Muscle of leg (tissue), 16 donors: ENCODE measurements at places on chromosomes 3 and 15. TPM values are rescaled to one million over a fixed set of nuclear protein-coding genes. Genes with fewer than 3 reads are reported as not detected.
A peak's percentile ranks its signal among the peaks of the same experiment; 100 is the strongest.

- peaks cover 24% of the 10 kb centered on the region for H3K27me3 ChIP-seq
- H3K36me3 ChIP-seq = peaks cover 18% of the 10 kb centered on the region
- peaks cover 41% of the 10 kb centered on the region for H3K4me1 ChIP-seq
- peak overlapping the region; percentile 64 for H3K27ac ChIP-seq
These were observed 15.3 kb downstream of the NR2F2 start for GRCh38 chr15:96345560-96346399.

DNA sequence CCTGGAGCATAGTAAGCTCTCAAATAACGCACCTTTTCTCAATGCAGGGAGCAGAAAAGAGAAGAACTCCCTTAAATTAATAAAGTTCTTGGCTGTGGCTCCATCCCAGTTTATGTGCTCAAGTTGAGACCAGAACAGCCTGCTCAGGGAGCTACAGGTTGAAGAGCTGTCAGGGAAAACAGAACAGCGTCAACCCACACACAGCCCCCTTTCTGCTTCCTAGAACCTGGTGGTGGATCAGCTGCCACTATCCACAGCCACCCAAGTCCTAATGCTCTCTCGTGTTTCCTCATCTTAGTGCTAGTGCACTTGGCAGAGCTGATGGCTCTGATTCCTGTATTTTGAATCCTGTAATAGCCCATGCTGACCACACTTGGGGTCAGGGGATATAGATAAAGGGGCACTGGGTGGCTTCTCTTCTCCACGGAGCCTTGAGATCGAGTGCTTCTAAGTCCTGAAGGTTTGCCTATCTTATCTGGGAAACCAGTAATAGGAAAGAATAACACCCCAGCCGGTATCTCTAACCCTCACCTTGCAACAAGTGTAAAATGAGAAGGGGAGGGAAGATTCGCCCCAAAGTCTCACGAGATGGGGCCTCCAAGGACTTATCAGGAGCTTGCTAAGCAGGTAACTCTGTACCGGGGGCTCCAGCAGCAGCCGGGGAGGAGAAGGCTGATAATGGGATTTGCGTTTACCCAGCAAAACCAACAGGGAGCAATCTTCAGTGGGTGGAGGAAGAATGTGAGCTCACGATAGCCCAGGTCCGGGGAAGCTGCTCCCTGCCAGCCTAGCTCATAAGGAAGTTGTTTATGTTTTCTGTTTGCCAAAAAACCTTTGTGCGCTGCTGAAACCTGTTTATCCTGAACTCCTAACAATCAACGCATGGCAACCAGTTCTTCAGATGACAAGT is 136.2 kb upstream of the ICE2 start:
- DNase-seq = no peak
- H3K27me3 ChIP-seq = peaks cover 2% of the 10 kb centered on the region
- no peak overlapping the region for H3K27ac ChIP-seq
- H3K4me3 ChIP-seq = no peak overlapping the region
- peaks cover 11% of the 10 kb centered on the region for H3K4me1 ChIP-seq

- no peaks in the 10 kb centered on the region for H3K36me3 ChIP-seq
- H3K27me3 ChIP-seq = peaks cover 7% of the 10 kb centered on the region
- no peak for DNase-seq
These were observed 64.1 kb upstream of the ABHD17C start for GRCh38 chr15:80630981-80631380.

DNA sequence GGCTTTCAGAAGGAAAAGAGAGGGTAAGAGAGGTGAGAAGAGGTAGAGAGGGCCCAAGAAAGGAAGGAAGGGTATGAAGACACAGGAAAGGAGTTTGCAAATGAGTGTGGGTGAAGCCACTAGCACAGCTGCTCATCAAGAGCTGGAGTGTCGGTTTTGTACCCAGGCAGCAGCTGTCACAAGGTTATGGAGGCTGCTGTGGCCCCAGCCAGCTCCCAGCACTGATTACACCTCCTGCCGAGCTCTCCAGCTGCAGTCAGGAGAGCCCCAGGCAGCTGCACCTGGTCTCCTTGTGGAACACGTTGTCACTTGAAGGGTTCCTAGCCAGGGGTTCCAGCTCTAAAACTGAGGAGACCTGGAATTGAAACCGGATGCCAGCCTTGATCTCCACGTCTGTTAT is 60.4 kb upstream of the CHD2 start:
- DNase-seq = no peak
- H3K4me3 ChIP-seq = no peak overlapping the region
- H3K4me1 ChIP-seq = peaks cover 13% of the 10 kb centered on the region
- H3K27me3 ChIP-seq = peaks cover 7% of the 10 kb centered on the region
- no peaks in the 10 kb centered on the region for H3K36me3 ChIP-seq
- no peak overlapping the region for H3K27ac ChIP-seq

DNA sequence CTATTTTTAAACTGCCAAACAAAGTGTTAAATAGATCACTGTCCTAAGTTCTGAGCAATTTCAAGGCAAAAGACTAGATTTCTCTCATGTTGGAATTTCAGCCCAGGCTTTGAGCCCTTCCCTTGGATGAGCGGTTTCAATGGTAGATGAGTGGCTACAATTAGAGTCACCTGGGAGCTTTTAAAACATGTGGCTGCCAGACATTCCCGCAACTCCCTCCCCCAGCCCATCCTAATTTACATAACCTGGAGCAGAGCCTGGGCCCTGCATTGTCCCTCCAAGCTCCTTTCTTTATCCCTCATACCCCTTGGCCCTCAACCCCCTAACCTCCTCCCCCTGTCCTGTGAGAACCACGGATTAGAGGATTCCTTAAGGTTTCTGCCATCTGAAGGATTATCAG is 357.5 kb upstream of the UMPS start:
- no peak overlapping the region for H3K4me3 ChIP-seq
- DNase-seq = no peak
- no peaks in the 10 kb centered on the region for H3K4me1 ChIP-seq
- no peaks in the 10 kb centered on the region for H3K27me3 ChIP-seq

- no peak overlapping the region for H3K27ac ChIP-seq
- H3K4me3 ChIP-seq = no peak overlapping the region
- DNase-seq = no peak
- H3K4me1 ChIP-seq = no peaks in the 10 kb centered on the region
These were observed 26.1 kb downstream of the PCCB start for GRCh38 chr3:136276049-136276755.

GRCh38 chr3:42492508-42493080 is 9.8 kb upstream of the VIPR1 start:
- no peak overlapping the region for H3K27ac ChIP-seq
- DNase-seq = no peak
- H3K36me3 ChIP-seq = no peaks in the 10 kb centered on the region
- H3K4me3 ChIP-seq = no peak overlapping the region
- peaks cover 8% of the 10 kb centered on the region for H3K4me1 ChIP-seq
- H3K27me3 ChIP-seq = peaks cover 10% of the 10 kb centered on the region

DNA sequence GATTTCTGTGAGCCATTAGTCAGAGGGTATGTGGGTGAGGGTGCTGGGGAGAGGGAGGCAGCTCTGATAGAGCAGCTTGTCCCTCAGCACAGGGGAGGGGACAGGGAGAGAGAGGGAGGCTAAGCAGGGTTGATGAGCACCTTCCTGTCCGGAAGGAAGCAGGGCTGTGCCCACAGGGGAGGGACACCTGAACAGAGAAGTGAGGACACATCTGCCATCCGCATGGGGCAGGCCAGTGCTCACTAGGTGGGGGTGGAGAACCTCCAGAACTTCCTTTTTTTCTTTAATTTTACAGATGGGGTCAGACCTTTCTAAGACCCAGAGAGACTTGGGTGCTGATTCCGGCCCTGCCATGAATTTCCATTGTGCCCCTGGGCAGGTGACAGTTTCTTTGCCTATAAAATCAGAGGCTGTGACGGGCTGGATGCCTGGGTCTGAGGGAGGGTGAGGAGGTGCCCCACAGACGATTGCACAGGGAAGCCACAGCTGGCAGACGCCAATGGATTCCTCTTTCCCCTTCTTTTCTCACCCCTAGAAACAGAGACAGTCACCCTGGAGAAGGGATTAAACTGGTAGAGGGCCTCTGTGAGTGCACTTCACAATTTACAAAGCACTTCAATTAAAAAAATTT is 4.1 kb upstream of the TGM5 start:
- no peak overlapping the region for H3K27ac ChIP-seq
- H3K4me1 ChIP-seq = peaks cover 9% of the 10 kb centered on the region
- peaks cover 8% of the 10 kb centered on the region for H3K27me3 ChIP-seq
- H3K4me3 ChIP-seq = no peak overlapping the region

- H3K27me3 ChIP-seq = peaks cover 51% of the 10 kb centered on the region
- H3K4me3 ChIP-seq = no peak overlapping the region
- peak; percentile 65 for DNase-seq
- H3K27ac ChIP-seq = no peak overlapping the region
These were observed 106.4 kb downstream of the FBLN2 start for GRCh38 chr3:13655061-13655913.

- no peak for DNase-seq
- H3K4me3 ChIP-seq = no peak overlapping the region
- no peaks in the 10 kb centered on the region for H3K27me3 ChIP-seq
- no peak overlapping the region for H3K27ac ChIP-seq
- peaks cover 4% of the 10 kb centered on the region for H3K4me1 ChIP-seq
These were observed 85.1 kb upstream of the OCA2 start for GRCh38 chr15:28184166-28184565.

- peaks cover 47% of the 10 kb centered on the region for H3K36me3 ChIP-seq
- H3K27me3 ChIP-seq = no peaks in the 10 kb centered on the region
- H3K4me3 ChIP-seq = no peak overlapping the region
- no peaks in the 10 kb centered on the region for H3K4me1 ChIP-seq
- no peak overlapping the region for H3K27ac ChIP-seq
- no peak for DNase-seq
These were observed 307.8 kb upstream of the TPM1 start for GRCh38 chr15:62734706-62735105.

- no peaks in the 10 kb centered on the region for H3K27me3 ChIP-seq
- no peak for DNase-seq
- no peaks in the 10 kb centered on the region for H3K36me3 ChIP-seq
- H3K4me3 ChIP-seq = no peak overlapping the region
- H3K27ac ChIP-seq = no peak overlapping the region
These were observed 273.8 kb upstream of the DCBLD2 start for GRCh38 chr3:99175276-99175812.

GRCh38 chr15:42144841-42145375 is 11.5 kb downstream of the PLA2G4F start:
- H3K4me3 ChIP-seq = no peak overlapping the region
- no peak overlapping the region for H3K27ac ChIP-seq
- H3K27me3 ChIP-seq = peaks cover 2% of the 10 kb centered on the region
- H3K4me1 ChIP-seq = no peaks in the 10 kb centered on the region
- no peak for DNase-seq
- no peaks in the 10 kb centered on the region for H3K36me3 ChIP-seq

GRCh38 chr3:139473155-139473771 is 3.1 kb downstream of the RBP2 start:
- no peaks in the 10 kb centered on the region for H3K27me3 ChIP-seq
- no peaks in the 10 kb centered on the region for H3K36me3 ChIP-seq
- no peak for DNase-seq
- no peak overlapping the region for H3K27ac ChIP-seq
- peaks cover 4% of the 10 kb centered on the region for H3K4me1 ChIP-seq
- H3K4me3 ChIP-seq = no peak overlapping the region

DNA sequence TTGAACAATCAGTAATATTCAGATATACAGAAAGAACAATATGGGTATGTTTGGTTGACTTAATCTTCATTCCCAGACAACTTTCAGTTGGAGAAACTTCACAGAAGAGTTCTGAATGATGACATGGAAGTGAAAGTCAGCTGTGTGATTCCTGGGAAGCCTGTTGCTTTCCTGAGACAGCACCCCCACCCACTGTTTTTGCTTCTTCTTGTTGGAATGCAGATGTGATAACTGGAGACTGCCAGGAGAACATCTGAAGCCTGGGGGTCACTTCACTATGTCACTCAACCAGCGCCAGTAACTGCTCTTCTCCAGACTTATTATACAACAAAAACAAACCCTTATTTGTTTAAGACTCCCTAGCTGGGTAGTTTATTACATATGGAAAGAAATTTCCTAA is 599.4 kb downstream of the ZIC1 start:
- peak; percentile 2 for DNase-seq
- no peaks in the 10 kb centered on the region for H3K36me3 ChIP-seq
- H3K27me3 ChIP-seq = no peaks in the 10 kb centered on the region
- H3K27ac ChIP-seq = no peak overlapping the region

GRCh38 chr15:40754574-40754882 is 526 bp downstream of the RMDN3 start:
- H3K4me3 ChIP-seq = peak overlapping the region; percentile 94
- H3K27me3 ChIP-seq = no peaks in the 10 kb centered on the region
- peak overlapping the region; percentile 82 for H3K27ac ChIP-seq
- peaks cover 23% of the 10 kb centered on the region for H3K36me3 ChIP-seq
- DNase-seq = no peak

DNA sequence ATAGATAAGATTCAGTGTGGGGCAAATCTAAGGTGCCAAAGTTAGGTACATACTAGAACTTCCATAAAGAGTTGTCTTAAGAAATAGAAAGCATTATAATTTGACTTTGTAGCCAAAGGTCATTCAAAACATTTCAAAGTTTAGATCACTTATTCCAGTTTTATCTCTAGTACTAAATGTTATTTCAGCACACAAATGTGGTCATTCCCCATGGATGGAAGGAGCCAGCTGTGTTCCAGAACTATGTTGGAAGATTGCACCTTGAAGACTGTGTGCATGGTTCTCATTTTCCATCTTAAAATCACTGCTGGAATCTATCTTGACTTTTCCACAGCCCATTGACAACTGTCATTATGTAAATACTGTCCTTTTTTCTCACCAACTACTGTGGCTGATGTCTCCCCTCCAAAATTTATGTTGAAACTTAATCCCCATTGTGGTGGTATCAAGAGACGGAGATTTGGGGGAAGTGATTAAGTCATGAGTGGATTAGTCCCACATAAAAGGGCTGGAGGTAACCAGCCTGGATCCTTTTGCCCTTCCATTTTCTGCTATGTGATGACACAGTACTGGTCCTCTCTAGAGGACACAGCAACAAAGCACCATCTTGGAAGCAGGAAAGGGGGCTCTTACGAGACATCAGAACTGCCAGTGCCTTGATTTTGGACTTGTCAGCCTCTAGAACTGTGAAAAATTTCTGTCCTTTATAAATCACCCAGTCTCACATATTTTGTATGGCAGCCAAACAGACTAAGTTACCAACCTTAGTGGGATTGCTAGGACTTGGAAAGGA is 24.0 kb downstream of the TGFBR2 start:
- H3K36me3 ChIP-seq = peaks cover 11% of the 10 kb centered on the region
- H3K4me1 ChIP-seq = peaks cover 9% of the 10 kb centered on the region
- no peak overlapping the region for H3K4me3 ChIP-seq
- H3K27me3 ChIP-seq = no peaks in the 10 kb centered on the region

DNA sequence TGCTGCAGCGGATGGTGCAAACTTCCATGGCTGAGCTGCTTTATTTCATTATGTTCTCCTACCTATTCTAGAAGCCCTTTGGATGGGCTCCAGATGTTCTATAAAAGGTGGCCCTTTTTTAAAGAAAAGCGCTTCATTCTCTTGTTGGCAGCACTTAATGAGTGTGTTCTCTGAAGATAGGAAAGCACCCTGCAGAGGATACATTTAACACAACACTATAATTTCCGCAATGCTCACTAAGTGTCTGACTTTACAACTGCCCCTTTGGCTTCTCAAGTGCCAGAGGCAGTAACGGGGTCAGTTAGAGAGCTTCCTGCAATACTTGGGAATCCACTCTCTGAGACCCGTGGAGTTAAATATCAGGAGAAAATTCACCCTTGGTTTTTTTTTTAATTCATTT is 88.1 kb downstream of the MDFIC2 start:
- no peak for DNase-seq

- no peak for DNase-seq
- H3K4me3 ChIP-seq = no peak overlapping the region
- H3K27ac ChIP-seq = no peak overlapping the region
- no peaks in the 10 kb centered on the region for H3K27me3 ChIP-seq
- H3K4me1 ChIP-seq = no peaks in the 10 kb centered on the region
- no peaks in the 10 kb centered on the region for H3K36me3 ChIP-seq
These were observed 54.6 kb downstream of the CCR3 start for GRCh38 chr3:46296826-46297225.

Gene TNFAIP8L3
- 2.1 TPM for total RNA-seq

Gene TRPM1
- total RNA-seq = not detected

Gene TAMM41
- total RNA-seq = 9.7 TPM

Gene NUP210
- total RNA-seq = 4.5 TPM

Gene MEX3B
- 7.7 TPM for total RNA-seq

Gene IQCH
- total RNA-seq = 1.6 TPM

Gene MAGEL2
- total RNA-seq = 9.2 TPM
